Stimulated activated CD8-positive, alpha-beta memory T cell treated with anti-CD3 and anti-CD28 coated beads, Interleukin-2, amount 100 ng/mL, for 48 hours (primary cell): ENCODE measurements at places on chromosomes 12 and 14.

DNA sequence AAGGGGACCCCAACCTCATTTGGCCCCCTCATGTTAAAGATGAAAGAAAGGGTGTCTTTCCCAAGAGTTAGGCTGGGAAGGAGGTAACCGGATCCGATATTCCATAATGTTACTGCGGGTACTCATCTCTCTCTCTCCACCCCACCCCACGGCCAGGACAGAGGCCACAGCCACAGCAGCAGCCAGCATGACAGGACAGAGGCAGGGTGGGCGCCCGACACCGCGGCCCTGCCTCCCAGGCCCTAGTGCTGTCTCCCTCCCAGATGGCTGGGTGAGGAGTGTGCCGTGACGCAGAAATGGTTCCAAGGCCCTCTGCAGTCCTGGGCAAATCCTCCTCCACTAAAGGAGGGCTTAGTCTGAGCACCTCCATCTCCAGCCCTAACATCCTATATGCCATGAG is 6.2 kb downstream of the SLC6A12 start:
- no peak for DNase-seq

GRCh38 chr12:46110928-46111699 is 120.7 kb upstream of the SCAF11 start:
- DNase-seq, result no peak

- no peak for DNase-seq
These were observed 496.5 kb downstream of the VRK1 start for GRCh38 chr14:97293659-97294058.

DNA sequence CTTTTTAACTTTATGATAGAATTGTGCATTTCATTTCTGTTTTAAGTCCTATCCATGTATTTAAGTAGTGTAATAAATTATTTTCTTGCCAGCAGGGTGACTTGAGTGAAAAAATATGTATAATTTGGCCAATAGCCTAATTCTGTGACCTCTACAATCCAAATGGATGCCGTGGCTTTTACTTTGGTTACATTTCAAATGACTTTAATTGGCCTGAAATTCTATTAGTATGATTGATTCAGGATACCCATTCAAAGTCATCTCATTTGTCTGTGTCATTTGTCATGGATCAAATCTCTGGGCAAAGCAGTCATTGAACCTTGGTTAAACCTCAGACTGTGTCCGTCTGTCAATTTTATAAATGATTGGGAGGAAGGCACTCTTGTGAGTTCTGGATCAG is 29.6 kb downstream of the CRADD start:
- DNase-seq, result no peak

DNA sequence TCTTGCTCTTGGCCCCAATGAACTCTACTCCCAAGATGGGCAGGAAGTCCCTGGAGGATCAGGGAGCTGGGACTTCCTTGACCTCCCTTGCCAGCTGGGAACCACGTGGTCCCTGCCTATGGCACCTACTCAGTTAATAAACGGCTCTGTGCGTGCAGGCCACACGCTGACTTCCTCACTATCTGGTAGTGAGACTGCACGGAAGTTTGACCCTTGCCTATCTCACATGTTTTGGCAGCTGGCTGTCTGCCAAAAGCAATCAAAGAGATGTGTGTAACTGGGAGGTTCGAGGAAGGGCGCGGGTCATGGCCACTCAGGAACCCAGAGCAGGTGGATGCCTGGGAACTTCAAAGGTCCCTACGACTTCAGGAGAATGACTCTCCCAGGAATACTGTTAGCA is 57.9 kb downstream of the RFLNA start:
- no peak for DNase-seq

- no peak for DNase-seq
These were observed 348.0 kb downstream of the BCL11B start for GRCh38 chr14:98924046-98924445.

GRCh38 chr12:122934722-122935121 is 31.5 kb downstream of the ABCB9 start:
- DNase-seq, result no peak

- no peak for DNase-seq
These were observed 400.9 kb upstream of the PDE3A start for GRCh38 chr12:19967431-19967830.

- DNase-seq, result no peak
These were observed 4.2 kb upstream of the HRK start for GRCh38 chr12:116885491-116885890.

GRCh38 chr12:102685841-102686240 is 205.5 kb upstream of the IGF1 start:
- no peak for DNase-seq

DNA sequence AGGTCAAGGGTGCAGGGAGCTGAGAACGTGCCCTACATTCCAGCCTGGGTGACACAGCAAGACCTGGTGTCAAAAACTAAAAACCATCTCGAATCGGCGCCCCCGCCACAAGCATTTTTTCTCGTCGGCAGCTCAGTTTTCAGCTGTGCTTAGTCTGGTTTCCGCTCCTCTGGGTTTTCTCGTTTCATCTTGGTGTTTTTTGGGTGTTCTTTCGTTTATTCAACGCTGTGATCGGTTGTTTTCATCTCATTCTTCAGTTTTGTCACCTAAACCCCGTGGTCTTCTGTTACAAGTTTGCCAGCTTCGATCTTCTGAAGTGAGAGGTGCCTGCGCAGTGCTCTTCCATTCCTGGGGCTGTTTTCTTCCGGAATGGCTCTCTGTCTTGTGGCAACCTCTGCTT is 41.4 kb downstream of the NOC4L start:
- no peak for DNase-seq

- DNase-seq, result no peak
These were observed 11.0 kb downstream of the IRAK3 start for GRCh38 chr12:66199831-66200509.

DNA sequence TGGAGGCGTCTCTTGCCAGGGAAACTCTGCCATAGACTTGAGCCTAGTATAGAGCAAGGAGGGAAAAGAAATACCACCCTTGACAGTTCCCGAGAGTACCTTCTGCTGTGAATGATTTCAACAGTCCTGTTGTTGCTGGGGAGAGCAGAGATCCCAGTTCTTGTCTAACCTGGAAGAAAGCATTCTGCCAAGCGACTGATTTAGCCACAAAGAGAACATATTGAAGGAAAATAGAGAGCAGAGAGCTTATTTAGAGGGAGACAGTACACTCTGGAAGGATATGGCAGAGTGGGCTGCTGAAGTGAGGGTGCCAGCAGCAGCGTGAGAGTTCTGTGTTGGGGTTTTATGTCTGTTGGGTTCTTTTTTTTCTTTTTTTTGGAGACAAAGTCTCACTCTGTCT is 966.9 kb upstream of the TMEM132C start:
- DNase-seq, result no peak

GRCh38 chr12:68393417-68393816 is 61.3 kb upstream of the MDM1 start:
- no peak for DNase-seq

GRCh38 chr12:26580619-26581018 is 252.4 kb downstream of the ITPR2 start:
- DNase-seq, result no peak

DNA sequence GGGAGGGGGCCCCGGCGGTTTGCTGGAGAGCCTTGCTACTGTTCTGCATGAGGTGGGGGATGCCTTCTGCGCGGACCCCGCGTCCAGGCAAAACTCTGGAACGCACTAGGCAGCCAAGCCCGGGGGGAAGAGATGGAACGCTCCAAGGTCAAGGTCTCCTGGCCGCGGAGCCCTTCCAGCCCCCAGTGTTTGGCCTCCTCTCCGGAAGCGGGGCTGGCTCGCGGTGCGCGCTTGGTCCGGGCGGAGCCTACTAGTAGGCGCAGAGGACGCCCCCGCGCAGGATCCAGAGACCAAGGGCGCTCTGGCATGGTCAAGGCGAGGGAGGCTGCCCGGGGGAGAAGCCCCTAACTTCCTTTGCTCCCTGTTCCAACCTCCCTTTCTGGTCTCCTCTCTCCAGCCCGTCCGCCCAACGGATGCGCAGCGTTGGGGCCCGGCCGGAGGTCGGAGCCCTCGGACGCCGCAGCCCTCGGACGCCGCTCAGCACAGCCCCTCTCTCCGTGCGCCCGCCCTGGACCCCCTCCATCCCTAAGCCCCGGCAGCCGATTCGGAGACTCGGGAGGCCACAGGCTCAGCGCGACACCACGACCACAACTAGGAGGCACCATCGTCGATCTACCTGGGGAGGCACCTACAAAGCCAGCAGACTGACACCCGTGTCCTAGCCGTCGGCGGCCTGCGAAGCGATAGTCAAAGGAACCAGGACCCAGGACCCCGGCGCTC is 669 bp upstream of the KCNK13 start:
- no peak for DNase-seq

- no peak for DNase-seq
These were observed 994 bp downstream of the SRP54 start for GRCh38 chr14:34983786-34984185.

- no peak for DNase-seq
These were observed 256.0 kb downstream of the RPAP3 start for GRCh38 chr12:47449797-47450196.

DNA sequence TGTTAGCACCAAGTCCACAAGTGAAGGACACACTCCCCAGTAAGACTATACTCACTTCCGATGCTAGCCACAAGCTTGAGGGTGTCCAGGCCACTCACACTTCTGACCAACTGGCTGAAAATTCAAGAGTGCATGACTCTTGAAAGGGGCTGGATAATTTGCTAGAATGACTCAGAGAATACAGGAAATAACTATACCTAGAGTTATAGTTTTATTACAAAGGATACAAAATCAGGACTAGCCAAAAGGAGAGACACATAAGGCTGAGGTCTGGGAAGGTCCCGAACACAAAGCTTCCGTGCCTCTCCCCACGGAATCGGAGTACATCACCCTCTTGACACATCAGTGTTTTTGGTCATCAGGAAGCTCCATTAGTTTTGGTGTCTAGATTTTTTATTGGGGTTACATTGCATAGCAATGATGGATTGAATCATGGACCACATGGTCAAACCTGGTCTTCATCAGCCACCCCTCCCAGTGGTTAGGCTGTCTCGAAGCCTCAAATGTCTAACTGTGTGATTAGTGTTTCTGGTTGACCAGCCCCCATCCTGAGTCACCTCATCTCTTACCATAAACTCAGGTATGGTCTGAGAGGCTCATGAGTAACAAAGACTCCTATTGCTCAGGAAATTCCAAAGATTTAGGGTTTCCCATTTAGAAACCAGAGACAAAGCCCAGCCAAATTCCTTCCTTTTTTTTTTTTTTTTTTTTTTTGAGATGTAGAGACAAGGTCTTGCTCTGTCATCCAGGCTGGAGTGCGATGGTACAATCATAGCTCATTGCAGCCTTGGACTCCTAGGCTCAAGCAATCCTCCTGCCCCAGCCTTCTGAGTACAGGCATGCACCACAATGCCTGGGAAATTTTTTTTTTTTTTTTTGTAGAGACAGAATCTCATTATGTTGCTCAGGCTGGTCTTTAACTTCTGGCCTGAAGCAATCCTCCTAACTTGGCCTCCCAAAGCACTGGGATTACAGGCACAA is 472.0 kb upstream of the TBX3 start:
- no peak for DNase-seq

GRCh38 chr14:68606176-68606575 is 186.7 kb downstream of the ZFP36L1 start:
- DNase-seq, result no peak

GRCh38 chr12:4894019-4894418 is 15.7 kb upstream of the KCNA1 start:
- DNase-seq, result no peak

- DNase-seq, result no peak
These were observed 688 bp upstream of the NECAP1 start for GRCh38 chr12:8081251-8081920.

DNA sequence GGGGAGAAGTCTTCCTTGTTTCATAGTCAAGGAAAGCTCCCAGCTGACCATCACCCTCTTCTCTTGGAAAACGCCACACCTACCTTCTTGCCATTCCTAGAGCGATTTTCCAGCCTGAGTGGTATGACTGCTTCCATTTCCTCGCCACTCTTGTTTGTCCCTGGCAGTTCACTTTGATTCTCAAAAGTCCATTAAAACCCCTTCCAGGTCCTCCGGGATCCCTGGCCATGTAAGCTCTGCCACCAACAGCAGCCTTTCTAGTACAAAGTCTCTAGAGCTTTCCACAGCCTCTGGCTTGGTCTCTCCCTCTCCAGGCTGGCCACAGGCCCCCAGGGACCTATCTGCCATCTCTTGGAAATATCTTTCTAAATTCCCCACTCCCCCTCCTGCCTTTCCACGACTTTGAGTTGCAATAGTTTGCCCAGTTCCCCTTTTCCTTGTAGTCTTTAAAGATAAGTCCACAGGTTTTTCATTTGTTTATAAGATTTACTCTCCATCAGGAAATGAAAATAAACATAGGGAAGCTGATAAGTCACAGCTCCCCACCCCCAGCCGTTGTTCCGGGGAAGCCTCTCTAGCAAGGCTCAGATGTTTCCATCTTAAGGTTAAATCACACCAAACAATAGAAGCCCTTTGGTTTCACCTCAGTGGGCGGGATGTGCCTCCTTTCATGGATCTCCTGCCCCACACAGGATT is 42.9 kb upstream of the SINHCAF start:
- no peak for DNase-seq

DNA sequence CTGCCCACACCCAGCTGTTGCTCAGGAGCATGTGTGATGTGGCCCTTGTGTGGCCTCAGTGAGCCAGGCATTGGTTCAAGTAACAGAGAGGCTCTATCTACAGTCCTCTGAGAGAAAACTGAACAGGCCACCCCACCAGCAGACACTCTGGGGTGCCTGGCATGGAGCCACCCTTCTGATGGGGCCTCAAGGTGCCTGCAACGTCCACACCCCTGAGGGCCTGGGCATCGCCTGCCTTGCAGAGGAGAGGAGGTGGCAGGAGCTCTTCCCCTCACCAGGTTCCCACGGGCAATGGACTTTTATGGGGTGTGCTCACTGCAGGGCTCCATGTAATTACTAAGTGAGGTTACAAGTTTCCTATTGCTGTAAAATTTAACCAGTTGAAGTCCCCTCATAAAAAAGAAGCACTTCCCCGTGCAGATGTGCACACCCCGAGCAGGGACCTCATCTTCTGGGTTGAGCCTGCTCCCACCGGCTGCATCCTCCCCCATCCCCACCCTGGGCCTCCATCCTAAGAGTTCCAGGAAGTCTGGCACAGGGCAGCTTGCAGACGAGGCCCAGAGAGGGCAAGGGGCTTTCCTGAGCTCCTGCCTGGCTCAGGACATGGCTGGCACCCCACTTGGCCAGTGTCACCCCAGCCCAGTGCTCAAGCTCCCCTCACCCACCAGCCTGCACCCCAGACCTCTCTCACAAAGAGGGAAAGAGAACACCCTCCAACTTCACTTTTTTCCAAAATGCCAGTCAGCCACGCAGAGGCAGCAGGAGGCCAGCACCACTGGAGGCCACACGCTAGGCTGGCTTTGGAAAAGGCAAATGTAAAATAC is 270.4 kb upstream of the RTL1 start:
- no peak for DNase-seq

GRCh38 chr14:60215520-60216420 is 33.3 kb upstream of the PPM1A start:
- DNase-seq, result no peak

GRCh38 chr14:36973806-36974442 is 198.5 kb downstream of the SLC25A21 start:
- no peak for DNase-seq
